ENCODE measurements at places on chromosomes 7 and 10. TPM values are rescaled to one million over a fixed set of nuclear protein-coding genes. Genes with fewer than 3 reads are reported as not detected.
A peak's percentile ranks its signal among the peaks of the same experiment; 100 is the strongest.

Gene CDC14C
- polyA plus RNA-seq: 0.07 TPM

Gene SLC26A5
- polyA plus RNA-seq: not detected

Gene SORCS1
- polyA plus RNA-seq: 0.05 TPM

Gene LRGUK
- polyA plus RNA-seq: 0.09 TPM

Gene IQCE
- 8.9 TPM for polyA plus RNA-seq

- no peak for DNase-seq
Observed at GRCh38 chr10:80589726-80590373, 52.1 kb downstream of the SH2D4B start.

DNA sequence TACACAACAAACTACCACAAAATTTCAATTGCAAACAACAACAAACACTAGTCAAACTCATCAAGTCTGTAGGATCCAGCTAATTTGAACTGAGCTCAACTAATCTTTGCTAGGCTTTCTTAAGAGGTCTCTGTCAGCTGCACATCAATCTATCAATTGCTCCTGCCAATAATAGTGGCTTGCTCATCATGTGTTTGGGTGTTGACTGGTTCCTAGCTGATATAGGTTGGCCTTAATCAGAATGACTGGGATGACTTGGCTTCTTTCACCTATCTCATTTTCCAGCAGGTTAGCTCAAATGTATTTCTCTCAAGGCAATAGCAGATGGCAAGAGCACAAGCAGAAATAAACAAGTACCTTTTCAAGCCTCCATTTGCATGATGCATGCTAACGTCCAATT, 370.3 kb upstream of the NFE2L3 start:
- no peak for DNase-seq

DNA sequence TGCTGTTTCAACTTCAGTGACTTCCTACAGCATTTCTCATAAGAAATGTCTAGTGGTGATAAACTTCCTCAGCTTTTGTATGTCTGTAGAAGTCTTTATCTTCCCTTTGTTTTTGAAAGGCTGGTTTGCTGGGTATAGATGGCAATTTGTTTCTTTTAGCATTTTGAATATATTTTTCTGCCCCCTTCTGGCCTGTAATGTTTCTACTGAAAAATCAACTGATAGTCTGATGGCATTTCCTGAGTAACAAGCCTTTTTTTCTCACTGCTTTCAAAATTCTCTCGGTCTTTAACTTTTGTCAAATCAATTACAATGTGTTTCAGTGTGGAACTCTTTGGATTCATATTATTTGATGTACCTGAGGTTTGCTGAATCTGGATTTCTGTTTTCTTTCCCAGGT, 487.1 kb downstream of the ATRNL1 start:
- DNase-seq: no peak

GRCh38 chr7:909358-910329, 33.3 kb downstream of the GET4 start:
- no peak for DNase-seq

- no peak for DNase-seq
Observed at GRCh38 chr7:103011650-103012049, 62.9 kb downstream of the FBXL13 start.

DNA sequence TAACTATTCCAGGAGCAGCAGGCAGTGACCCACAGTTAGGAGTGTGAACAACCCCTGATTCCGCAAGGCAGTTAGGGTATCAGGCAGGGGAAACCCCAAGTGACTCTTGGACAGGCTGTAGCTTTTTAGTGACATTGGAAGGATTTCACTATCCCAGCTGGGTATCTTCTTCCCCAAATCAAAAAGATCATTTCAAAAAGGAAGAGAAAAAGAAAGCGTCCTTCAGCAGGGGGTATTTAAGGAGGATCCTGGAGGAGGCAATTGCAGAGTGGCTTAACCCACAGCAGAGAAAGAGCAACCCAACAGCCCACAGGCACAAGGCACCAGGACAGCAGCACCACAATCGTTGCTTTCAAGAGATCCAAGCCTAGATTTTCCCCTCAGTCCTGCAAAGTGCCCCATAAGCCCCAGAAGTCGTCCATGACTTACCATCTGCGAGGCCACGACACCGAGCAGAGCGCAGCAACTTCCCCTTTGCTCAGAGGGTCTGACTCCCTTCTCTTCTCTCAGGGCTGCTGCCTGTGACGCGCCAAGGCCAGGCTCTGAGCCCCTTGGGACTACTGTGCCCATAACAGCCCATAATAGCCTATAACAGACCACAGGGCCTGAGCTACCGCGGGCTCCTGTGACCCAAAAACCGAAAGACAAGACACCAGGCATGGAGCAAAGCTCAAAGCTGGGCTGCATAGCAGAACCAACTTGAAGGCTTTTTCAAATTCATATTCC, 19.8 kb downstream of the PIK3AP1 start:
- DNase-seq: no peak

DNA sequence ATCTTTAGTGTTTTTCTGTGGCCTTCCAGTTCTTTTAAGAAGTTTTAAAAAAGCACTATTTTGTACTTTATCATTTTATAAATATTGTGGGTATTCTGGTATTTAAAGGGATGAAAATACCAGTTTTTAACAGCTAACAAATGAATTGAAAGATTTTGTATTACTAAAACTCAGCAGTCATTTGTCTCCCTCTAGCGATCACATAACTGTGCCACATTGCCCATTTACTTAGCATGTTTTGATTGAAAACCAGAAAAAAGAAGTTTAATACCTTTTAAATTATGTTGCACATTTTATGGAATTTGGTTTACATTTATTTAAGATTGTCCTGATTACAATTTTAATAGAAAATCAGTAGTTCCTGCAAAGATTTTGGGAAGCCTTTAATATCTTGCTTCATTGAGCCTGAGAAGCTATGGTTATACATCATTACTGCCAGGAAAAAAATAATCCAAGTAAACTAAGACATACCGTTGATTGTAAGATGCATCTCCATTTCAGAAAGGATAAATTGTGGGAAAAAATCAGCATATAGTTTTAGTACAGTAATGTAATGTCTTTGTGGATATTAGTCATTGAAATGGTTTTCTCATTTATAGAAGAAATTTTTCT, 34.9 kb downstream of the TAX1BP1 start:
- no peak for DNase-seq

DNA sequence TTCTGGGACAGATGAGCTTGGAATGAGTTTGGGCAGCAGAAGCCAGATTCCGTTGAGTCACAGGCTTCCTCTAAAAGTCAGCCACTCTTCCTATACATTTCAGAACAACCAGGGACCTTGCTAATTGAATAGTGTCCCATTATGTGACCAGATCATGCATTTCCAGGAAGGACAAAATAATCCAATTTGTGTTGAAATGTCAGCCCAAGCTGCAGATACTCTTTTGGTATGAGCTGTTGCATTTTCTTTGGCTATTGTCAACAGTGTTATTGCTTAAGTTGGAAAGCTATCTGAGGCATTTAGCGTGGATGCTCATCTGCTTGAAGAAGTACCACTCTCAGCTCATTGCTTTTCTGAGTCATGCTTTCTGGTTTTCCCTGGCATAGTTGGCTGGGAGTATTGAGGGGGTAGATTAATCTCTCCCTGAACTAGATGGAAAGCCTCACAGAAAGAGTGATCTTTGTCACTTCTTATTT, 223.7 kb upstream of the HABP2 start:
- peak; percentile 20 for DNase-seq

- DNase-seq: no peak
Observed at GRCh38 chr7:157140511-157140905, 1.8 kb downstream of the UBE3C start.

DNA sequence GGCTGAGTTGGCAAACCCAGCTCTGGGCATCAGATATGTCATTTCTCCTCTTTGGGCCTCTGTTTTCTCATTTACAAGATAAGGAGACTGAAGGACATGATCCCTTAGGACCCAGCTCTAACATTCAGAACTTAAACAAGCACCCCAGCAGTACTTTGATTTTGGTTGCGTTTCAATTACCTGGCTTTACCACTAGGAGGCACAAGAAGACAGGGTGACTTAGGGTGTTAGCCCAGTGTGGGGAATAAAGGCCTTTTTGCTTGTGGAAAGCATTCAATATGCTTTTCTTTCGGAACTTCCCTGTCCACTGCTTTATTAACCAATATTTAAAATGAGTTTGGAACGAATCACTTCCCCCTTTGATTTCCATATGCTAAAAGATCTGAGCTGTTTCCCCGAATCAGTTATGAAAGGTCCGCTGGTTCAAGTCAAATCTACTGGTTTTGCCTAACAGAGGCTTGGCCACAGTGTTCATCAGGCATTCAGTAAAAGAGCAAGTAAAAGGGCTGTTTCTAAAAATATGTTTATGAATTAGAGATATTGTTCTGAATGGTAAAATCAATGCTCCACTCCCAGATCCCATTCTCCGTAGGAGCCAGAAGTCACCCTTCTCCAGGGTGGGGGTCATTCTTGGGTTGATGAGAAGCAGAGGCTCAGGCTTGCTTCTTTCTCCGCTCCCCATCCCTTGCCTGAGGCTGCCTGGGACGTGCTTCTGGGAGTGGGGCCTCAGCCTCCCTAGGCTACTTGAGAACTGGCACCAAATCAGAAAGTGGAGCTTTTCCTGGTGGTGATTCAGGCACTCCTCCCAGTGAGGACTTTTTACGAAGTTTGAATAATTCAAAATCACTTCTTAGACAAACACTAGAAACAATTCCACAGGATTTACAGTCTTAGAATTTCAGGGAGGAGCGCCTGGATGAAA, 105.5 kb downstream of the MYOF start:
- peak; percentile 74 for DNase-seq

DNA sequence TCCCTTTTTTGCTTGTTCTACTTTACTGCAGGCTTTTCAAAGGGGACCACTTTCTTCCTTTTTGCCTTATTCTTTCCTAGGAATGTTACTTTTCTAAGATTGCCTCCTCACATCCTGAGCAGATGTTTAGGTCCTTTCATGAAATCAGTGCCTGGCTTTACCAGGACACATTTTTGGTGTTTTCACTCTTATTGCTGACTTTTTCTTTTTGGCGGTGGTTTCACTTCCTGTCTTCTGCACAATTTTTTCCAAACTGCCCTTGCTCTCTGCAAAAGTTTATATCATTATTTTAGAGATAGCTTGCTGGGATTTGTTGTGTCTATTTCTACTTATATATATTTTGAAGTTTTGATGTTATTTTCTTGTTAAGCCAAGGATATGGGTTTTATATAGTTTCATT, 332.2 kb upstream of the MTPN start:
- no peak for DNase-seq

DNA sequence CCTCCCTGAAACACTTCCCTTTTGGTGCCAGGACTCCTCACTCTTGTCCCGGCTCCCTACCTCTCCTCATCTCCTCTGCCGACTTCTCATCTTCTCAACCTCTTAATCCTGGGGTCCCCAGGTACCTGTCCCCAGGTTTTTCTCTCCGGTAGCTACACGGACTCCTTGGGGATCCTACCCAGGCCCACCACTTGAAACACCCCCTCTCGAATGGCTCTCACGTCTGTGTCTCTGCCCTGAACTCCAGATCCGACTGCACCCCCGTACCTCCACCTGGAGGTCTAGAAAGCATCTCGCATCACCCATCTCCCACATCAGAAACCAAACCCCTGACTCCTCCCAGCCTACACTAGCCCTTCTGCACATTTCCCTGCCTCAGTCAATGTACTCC, 4.8 kb downstream of the TBATA start:
- no peak for DNase-seq

GRCh38 chr7:112531675-112532074, 50.9 kb downstream of the LSMEM1 start:
- no peak for DNase-seq

DNA sequence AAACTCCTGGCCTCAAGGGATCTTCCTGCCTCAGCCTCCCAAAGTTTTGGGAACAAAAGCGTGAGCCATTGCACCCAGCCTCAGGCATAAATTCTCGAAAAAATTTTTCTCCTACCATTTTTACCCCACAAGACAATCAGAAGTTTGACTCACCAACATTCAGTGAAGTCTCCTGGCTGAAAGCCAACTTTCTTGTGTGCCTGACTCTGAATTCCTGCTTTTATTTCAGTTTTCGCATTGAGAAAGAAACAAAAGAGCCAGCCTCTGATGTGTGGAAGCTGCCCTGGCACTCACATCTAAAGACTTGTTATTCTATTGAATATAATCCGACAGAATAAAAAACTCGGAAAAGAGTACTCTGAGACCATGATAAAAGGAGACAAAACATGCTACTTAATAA, 402.9 kb downstream of the MAGI2 start:
- peak; percentile 26 for DNase-seq

GRCh38 chr7:40889539-40889938, 754.7 kb downstream of the SUGCT start:
- DNase-seq: no peak

DNA sequence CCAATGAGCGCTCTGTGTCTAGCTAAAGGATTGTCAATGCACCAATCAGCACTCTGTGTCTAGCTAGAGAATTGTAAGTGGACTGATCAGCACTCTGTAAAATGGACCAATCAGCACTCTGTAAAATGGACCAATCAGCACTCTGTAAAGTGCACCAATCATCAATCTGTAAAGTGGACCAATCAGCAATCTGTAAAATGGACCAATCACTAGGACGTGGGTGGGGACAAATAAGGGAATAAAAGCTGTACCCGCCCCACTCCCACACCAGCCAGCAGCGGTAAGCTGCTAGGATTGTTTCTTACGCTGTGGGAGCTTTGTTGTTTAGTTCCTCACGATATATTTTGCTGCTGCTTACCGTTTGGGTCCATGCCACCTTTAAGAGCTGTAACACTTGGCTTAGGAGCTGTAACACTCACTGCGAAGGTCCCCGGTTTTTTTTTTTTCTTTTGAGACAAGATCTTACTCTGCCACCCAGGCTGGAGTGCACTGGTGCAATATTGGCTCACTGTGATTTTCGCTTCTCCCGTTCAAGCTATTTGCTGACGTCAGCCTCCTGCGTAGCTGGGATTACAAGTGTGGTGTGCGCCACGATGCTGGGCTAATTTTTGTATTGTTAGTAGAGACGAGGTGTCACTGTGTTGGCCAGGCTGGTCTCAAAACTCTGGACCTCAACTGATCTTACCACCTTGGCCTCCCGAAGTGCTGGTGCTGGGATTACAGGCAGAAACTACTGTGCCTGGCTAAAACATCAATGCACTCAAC, 184.8 kb downstream of the PTPN20 start:
- no peak for DNase-seq

DNA sequence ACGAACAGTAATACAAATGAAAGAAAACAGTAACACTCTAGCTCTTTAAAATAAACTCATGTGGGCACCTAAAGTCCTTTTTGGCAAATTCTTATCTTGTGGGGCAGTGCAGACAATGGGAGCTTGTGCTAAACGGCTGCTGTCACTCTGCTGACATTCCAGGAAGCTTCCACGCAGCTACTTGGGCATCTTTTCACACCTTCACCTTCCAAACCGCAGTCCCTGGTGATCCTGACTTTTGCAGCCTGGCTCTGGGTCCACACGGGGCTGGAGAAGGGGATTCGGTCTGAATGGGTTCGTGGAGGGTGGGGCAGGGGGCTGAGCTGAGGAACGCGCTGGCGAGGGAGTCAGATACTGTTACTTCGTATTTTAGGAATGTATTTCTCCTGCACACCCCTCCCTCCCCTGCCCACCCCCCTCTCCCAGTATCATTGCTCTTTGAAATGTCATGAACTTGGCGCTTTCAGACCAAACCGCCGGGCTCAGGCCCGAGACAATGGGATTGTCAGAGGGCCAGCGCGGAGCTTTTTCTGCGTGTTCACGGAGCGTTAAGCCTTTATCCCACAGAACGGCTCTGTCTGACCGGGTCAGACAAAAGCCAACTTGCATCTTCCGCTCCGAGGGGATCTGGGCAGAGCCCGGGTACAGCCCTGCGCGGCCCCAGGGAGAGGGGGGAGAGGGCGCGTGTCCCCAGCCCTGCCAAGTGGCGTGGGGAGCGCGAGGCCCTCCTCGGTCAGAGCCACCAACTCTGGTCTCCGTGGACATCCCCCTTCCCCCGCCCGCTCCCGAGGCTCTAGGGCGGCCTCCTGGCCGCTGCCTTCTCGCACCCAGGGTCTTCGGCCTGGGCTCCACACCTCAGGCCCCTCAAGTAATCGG, 76.7 kb upstream of the EN2 start:
- DNase-seq: no peak

GRCh38 chr10:70064486-70064885, 11.8 kb downstream of the MACROH2A2 start:
- DNase-seq: no peak

Data from AG04450 (cell line).